ENCODE measurements at places on chromosomes 4 and X.

DNA sequence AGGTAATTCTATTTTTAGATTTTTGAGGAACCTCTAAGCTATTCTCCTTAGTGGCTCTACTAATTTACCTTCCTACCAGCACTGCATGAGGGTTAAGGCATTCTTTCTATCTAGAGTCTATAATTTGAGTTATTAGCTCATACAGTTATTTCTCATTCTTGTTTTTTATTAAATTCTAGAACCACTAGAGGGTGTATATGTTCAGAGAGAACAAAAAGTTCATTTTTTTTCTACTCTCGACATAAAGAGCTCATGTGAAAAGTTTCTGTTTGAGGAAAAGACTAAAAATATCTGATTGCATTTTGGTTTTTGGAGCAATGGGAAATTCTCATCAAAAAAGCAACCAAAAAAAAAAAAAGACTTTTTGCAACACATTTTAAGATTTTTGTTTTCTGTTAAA, 57.0 kb upstream of the LRAT start:
- no peak for DNase-seq

GRCh38 chr4:138960175-138960710, 55.3 kb upstream of the NOCT start:
- DNase-seq = no peak

DNA sequence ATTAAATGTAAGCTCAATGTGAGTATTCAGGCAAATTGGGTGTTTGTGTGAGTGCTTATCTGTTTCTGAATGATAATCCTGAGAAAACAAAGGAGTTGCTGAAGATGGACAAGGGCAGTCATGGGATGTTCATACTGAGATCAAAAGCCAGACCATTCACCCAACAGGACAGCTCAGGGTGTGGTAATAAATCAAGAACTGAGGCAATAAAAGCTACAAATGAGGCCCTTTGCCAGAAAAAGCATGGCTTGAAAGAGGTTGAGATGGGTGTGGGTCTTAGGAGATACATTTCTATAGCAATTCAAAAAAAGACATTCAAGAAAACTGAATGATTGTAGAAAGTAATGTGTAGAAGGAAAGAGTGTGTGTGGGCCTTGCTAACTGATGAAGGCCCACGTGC, 425.8 kb upstream of the BOD1L1 start:
- no peak for DNase-seq

DNA sequence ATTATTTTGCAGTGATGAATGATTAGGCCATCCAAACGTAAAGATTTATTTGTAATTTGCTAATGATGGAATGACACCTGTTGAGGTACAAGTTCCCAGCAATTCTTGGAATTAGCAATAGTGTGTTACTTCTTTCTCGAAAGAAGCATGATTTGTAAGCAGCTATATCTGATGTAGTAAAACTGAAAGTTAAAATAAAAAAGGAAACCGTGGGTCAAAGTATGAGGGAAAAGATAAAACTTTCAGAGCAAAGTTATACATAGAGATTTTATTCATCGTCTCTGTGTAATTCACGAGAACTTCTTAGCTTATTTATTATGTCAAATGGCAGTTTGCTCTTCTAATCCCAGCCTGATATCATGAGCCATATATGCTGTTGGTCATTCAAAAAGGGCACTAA, 59.0 kb downstream of the NFKB1 start:
- DNase-seq = no peak

- no peak for DNase-seq
Observed at GRCh38 chr4:7147661-7148310, 44.6 kb upstream of the SORCS2 start.

GRCh38 chr4:140103676-140104075, 50.3 kb downstream of the MAML3 start:
- peak; percentile 76 for DNase-seq

DNA sequence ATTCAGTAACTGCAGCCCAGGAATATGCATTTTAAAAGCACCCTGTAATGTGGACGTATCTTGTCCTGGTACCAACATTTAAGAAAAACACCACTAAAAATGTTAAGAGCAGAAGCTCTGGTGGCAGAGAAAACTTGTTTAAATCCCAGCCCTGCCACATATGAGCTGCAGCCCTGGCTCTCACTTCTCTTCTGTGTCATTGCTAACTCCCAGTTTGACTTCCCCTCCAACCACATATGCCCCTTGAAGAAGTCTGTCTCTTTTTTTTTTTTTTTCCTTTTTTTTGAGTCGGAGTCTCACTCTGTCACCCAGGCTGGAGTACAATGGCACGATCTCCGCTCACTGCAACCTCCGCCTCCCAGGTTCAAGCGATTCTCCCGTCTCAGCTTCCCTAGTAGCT, 14.8 kb downstream of the LHFPL1 start:
- DNase-seq = no peak

GRCh38 chrX:55119712-55120111, 30.9 kb downstream of the PAGE2 start:
- DNase-seq = no peak

DNA sequence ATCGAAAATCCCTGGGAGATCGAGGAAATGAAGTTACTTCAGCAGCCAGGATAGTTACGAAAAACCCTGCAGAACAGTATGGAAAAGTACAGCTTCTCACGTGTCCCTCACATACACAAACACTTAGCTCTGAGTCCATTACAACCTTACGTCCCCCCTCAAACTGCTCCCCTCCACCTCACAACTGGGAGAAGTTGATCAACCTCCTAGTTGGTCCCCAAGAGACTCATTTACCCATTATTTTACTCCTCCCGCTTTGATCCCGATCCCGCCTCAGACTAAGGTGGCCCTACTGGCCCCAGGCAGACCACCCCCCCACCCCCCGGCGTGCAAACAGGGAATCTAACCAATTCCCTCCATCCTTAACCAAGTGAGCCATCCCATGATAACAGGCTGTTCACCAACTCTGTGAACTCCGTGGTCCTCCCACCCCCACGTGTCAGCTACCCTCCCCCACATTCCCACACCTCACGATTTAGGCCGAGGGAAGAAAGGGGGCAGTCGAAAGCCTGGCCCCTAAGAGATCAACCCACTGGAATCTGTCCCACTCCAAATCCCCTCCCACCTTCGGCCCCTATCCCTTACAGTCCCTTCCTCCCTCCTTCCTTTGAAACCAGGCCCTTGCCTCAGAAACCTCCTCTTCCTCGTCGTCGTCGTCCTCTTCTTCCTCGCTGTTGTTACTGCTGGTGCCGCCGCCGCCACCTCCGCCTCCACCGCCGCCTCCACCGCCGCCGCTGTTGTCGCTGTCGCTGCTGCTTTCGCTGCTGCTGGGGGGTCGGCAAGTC, 755 bp downstream of the ANKRD17 start:
- DNase-seq = no peak

GRCh38 chr4:99390055-99390454, 37.5 kb upstream of the ADH1C start:
- no peak for DNase-seq

GRCh38 chrX:9619133-9619532, 146.5 kb downstream of the GPR143 start:
- DNase-seq = no peak

DNA sequence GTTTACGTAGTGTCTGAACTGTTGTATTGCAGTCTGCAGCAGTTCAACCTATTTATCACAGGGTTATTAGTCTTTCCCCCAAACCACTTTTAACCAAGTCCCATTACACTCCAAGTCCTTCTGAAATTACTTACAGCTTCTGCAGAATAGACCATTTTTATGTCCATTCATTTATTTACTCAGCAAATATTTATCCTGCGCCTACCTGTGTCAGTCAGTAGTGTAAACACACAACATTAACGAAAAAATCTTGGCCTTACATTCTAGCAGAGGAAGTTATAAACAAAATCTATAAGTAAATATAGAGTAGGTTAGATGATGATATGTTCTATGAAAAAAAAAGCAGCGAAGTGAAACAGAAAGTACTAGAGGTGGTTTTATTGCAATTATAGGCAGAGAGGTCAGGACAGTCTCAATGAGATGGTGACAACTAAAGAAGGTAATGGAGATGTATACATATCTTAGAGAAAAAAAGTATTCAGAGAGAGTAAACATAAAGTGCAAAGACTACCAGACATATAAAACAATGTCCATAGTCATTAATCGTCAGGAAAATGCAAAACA, 534.7 kb downstream of the KCNIP4 start:
- DNase-seq = no peak

DNA sequence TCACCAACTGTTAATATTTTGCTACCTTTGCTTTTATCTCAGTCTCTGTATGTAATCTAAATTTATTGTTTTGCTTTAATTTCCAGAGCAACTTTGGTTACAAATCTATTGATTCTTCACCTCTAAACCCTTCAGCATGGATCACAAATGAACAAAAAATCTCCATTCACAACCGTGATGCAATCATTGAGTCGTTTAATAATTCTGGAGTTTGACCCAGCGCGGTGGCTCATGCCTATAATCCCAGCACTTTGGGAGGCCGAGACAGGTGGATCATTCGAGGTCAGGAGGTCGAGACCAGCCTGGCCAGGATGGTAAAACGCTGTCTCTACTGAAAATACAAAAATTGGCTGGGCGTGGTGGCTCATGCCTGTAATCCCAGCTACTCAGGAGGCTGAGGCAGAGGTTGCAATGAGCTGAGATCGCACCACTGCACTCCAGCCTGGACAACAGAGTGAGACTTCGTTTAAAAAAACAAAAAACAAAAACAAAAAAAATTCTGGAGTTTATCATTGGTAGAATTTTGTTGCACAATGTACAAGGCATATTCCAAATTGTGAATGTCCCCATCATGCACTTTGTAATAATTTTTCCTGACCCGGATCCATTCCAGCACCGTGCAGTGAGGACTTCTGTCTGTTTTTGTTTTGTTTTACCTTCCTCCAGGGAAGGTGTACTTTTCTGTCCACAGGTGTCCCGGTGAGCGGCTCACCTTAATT, 2.3 kb upstream of the IDUA start:
- DNase-seq = no peak

GRCh38 chr4:83285055-83285407, 433 bp upstream of the COQ2 start:
- no peak for DNase-seq

DNA sequence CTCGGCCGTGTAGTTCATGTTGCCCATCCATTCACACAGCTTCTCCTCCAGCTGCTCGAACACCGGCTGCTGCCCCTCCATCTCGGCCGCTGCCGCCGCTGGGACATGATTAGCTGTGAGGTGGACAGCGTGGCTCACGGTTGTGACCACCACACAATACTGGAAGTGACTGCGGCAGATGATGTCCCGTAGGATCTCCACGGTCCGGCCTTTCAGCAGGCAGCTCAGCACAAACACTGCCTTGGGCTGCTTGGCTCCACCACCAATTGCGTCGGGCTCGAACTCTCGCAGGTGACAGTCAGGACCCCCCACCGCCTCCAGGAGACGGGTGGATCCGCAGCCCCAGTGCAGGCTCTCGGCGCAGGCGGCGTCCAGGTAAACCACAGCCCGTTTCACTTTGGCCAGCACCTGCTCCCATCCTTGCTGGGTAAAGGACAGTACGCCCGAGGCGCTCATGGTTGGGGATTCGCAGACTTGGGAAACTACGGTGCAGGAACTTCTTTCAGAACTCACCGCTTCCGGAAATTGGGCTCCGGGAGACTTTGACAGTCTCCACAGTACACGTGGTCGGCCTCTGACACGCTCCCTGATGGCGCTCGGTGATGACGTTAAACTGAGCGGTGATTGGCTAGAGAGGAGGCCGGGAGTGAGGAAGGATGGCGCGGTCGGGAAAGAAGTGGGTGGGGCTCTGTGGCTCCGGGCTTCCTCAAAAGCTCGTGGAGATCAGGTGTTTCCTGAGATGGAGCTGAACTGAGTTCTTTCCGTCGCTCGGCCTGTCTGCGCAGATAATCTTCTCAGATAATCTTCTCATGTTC, at the start of gene SCFD2:
TSS of gene SCFD2 (minus strand) at position 576 of the 815 bp plus-strand sequence.
- DNase-seq = peak; percentile 97

DNA sequence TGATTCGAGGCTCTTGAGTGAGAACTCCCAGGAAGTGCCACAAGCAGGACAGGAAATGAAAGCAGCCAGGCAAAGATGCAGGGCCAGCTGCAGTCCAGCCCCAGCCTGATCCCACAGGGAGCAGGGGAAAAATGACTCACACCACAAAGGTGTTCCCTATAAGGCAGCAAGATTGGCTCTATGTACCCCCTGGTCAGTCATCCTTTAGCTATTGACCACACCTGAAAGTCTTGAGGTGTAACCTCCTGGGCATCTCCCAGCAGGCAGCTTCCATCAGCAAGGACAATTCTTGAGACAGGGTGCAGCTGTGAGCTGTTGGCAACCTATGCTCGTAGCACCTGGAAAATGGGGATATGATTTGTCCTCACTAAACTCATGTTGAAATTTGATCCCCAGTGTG, 27.9 kb upstream of the EXOC1L start:
- no peak for DNase-seq

GRCh38 chr4:88718098-88718497, 20.5 kb upstream of the NAP1L5 start:
- DNase-seq = no peak

GRCh38 chr4:158496030-158496741, 25.5 kb upstream of the RXFP1 start:
- peak; percentile 13 for DNase-seq

- no peak for DNase-seq
Observed at GRCh38 chr4:143351774-143352451, 15.2 kb downstream of the GAB1 start.

Measured in stimulated activated CD4-positive, alpha-beta T cell treated with anti-CD3 and anti-CD28 coated beads, Interleukin-1b, Interleukin-23, amount 100 ng/mL, for 48 hours (primary cell).